Stimulated activated CD4-positive, alpha-beta T cell treated with anti-CD3 and anti-CD28 coated beads, Interleukin-4, amount 100 ng/mL, for 48 hours (primary cell): ENCODE measurements at places on chromosomes 5 and 9.
A peak's percentile ranks its signal among the peaks of the same experiment; 100 is the strongest.

DNA sequence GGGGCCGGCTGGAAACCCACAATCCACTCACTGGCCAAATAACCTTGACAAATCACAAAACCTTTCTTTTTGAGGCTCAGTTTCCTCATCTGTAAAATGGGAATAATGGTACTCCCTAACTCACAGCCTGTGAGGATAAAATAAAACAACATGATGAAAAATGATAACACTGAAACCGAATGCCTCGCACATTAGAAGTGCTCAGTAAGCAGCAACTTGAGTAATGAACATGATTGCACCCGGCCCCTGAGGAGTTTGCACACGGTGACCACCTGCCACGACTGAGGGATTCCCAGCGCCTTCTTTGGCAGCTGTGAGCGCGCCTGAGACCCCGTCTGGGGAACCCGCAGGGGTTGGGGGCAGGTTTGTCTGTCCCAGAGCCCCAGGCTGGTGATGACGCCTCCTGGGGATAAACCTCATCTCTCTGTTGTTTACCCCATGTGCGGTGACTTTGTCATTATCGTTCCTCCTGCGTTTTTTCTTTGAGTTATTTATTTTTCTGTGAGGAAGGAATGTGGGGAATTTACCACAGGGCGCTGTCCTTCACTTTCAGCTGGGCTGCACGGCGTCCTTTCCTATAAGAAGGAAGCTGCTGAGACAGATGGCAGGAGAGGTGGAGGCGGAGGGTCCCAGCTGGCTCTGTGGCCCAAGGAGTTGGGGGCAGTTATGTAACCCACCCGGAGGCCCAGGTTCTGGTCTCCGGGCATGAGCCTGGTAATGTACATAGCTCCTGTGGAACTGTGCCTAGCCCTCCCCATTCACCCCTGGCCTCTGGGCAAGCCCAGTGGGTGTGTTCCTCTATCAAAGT is 3.0 kb upstream of the SYNPO start:
- no peak for DNase-seq

- DNase-seq, result no peak
Observed at GRCh38 chr9:74132986-74133385, 364.1 kb upstream of the RORB start.

DNA sequence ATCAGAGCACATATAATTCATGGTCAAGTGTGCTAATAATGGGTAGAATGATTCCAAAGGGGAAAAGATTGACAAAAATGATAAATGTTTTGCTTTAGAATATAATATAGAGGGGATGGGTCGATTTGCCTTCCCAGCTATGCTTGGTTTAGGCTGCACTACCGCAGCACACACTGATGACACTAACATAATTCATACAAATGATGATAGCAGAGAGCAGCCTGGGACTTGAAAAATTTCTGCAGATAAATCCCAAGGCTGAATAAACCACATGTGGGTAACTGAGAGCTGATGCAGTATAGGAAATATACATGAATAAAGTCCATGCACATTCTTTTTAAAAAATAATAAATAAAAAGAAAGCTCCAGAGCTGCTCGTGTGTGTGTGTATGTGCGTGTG is 54.5 kb downstream of the EFNA5 start:
- no peak for DNase-seq

DNA sequence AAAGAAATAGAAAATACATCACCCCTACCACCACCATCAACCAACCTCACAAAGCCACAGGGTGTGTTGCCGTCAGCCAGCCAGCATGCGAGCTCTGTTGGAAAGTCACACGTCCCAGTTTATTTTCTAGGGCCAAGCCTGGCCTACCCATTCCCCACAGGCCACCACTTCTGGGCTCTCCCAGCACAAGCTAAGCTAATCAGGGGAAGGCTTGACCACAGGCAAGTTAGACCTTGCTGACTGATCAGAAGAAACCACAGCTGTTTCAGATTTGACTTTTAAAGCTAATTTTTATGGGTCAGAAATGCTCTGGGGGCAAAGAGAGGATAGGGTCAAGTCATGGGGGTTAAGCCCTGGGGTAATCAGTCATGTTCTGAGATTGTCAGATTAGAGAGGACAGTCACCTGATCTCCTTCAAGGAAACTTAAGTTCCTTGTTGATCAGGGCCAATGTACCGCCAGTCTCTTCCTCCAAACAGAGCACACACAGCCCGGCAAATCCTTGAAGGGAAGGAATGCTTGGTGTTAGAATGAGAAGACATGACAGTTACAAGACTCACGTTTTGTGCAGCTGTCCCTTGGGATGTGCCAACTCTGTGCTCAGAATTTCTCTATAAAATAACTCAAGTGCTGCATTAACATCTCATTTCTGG is 7.6 kb downstream of the SHB start:
- no peak for DNase-seq

DNA sequence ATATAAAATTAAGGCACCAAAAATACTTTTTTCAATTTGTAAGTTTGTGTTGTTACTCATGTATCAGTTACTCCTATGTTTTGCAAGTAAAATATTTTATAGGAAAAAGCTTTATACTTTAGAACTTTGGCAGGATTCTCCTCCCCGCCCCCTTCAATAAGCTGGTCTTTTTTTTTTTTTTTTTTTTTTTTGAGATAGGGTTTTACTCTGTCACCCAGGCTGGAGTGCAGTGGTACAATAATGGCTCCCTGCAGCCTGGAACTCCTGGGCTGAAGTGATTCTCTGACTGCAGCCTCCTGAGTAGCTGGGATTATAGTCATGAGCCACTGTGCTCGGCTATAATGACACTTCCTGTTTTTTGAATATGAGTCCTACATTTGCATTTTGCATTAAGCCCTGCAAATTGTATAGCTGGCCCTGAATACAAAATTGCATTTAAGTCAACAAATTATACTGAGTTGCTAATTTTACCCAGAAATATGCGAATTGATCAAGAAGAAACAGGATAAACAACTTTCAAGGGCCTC is 192.9 kb downstream of the PIK3R1 start:
- no peak for DNase-seq

DNA sequence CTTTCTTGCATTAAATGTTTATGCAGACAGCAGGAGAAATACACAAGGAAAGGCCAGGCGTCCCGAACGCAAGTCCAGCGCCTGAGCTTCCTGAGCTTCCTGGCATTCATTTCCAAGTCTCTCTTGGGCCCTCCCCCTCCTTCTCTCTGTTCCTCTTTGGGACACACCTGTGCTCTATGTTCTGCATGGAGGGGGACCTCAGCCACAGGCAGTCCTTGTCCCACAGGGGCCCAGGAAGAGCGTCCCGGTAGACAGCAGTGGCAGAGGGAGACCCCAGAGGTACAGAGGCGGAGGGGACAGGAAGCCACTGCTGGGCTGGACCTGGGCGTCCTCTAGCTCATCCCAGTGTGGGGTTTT is 221.3 kb downstream of the C9orf50 start:
- DNase-seq, result no peak

GRCh38 chr9:134949681-134950385 is 32.1 kb upstream of the FCN1 start:
- no peak for DNase-seq

DNA sequence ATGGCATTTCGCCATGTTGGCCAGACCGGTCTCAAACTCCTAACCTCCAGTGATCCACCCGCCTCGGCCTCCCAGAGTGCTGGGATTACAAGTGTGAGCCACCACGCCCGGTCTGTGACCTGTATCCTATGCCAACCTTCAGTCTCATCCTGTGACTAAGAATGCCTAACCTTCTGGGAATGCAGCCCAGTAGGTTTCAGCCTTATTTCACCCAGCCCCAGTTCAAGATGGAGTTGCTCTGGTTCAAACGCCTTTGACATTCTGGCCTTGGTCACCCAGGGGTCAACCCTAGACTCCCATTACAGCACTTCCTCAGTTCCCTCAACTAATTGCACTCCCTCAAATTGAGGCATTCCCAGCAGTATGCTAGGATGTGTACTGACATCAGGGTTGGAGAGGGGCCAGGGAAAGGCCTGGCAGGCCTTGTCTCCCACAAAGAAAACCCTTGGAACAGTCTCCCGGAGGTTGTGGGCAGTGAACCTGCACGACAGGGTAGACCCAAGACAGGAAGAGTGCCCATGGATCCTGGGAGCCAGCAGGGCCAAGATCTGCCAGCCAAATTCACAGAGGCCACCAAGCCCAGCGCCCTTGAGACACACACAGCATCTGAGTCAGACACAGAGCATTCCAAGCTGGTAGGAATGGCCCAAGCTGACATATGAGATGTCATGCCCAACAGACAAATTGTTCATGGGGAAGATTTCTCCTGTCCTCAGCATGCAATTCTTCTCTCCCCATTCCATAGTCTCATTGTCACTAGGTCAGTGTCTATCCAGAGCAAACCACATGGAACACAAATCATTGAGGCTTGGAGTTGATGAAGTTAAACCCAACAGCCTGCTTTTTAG is 24.9 kb upstream of the SMU1 start:
- no peak for DNase-seq

DNA sequence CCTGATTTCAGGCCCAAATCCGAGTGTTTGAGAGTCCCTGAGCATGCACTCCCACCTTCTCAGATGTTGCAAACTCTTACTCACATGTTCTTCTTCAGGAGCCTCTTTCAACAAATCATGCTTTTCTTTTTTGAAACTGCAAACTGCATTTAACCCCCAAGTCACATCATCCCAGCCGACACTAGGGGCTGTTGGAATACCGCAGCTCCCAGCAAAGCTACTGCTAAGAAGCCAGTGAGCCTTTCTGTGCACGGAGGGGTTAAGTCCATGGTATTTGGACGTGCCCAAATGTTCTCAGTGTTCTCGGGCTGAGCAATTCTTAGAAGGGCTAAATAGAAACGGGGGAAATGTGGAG is 282.9 kb downstream of the NFIB start:
- DNase-seq, result no peak

DNA sequence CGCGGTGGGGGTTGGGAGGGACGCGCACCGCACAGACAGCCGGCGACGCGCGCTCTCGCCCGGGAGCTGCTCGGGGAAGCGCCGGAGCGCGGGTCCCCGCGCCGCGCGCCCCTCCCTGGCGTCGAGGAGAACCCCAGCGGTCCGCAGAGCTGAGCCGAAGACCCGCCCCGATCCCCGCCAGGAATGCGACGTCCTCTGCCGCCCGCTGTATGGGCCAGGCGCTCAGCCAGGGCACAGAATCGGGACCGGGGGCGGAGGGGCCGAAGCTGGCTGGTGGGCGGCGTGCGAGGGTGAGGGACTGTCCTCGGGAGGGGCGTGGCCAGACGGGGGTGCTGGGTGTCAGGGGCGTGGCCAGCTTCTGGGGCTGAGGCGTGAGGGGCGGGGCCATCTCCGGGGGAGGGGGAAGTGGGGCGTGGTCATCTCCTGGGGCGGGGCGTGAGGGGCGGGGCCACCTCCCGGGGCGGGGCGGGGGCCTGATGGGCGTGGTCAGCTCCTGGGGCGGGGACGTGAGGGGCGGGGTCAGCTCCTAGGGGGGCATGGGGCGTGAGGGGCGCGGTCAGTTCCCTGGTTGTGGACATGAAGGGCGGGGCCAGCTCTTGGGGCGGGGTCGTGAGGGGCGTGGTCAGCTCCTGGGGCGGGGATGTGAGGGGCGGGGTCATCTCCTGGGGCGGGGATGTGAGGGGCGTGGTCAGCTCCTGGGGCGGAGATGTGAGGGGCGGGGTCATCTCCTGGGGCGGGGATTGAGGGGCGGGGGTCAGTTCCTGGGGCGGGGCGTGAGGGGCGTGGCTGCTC is 965 bp downstream of the PTGDS start:
- DNase-seq, result peak; percentile 69

- no peak for DNase-seq
Observed at GRCh38 chr5:11104210-11104609, 343.2 kb upstream of the DAP start.

DNA sequence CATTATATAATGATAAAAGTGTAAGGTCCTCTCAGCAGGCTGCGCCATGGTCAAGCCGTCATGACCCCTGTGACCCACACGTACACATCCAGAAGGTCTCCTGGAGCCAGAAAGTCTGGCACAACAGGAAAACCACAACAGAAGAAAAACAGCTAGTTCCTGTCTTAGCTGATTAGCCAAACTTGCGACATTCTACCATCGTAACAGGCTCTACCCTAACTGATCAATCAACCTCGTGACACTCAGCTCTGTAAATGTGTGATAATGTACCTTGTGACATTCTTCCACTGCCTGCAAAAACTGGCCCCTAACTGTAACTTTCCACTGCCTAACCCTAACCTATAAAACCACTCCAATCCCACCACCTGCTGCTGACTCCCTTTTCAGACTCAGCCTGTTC is 316.4 kb upstream of the TUSC1 start:
- no peak for DNase-seq

- no peak for DNase-seq
Observed at GRCh38 chr9:107439991-107440456, 49.5 kb downstream of the KLF4 start.

- DNase-seq, result no peak
Observed at GRCh38 chr9:108039012-108039411, 549.4 kb upstream of the KLF4 start.

GRCh38 chr9:98150721-98151120 is 31.7 kb upstream of the TRIM14 start:
- no peak for DNase-seq

DNA sequence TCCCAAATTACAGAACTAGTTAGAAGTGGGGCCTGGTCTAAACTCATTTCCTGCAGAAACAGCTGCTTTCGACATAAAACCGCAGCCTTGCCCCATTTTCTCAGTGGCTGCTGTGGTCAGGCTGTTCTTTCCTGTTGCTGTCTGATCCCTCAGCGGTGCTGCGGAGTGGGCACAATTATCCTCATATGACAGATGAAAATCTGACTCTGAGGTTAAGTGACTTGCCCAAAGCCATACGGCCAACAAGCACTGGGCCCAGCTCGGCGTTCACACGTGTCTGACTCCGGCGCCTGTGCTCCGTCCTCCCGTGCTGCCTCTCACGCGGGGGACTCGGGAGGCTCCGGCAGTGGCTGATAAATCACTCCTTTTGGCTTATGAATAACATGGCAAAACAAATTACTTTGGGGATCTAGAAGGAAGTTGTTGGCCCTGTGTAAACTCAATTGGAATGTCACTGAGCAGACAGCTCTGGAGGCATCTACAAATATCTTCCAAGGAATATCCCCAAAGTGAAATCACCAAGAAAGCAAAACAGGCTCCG is 142.6 kb upstream of the LMX1B start:
- peak; percentile 49 for DNase-seq

DNA sequence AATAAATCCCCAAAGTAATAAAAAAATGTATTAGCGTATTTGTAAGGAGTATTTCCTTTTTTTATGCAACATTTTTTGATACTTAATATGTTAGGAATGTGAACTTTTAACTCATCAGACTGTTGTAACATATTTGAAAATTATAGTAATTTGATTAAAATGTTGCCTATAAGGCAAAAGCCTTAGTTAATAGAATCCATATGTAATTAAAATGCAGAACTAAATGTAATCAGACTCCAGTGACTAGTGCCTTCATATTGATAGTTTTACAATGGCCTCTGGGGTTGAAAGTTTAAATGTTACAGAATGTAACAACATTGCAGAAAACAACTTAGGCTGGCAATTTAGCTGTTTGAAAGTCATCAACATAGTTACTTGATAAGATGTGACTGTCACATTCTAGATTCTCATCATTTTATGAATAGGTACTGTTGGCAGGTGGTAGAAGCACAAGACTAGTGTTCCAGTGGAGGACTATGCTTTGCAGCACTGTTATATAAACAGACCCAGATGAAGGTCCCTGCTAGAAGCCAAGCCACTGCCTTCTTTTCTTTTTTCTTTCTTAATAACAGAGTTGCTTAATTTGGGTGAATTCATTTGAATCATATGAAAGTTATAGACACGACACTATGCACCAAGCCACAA is 382.9 kb downstream of the CCDC171 start:
- DNase-seq, result no peak
